ENCODE measurements at places on chromosomes 6 and 20.

- no peak for DNase-seq
Measured at GRCh38 chr6:19995575-19996257, 158.5 kb downstream of the ID4 start.

DNA sequence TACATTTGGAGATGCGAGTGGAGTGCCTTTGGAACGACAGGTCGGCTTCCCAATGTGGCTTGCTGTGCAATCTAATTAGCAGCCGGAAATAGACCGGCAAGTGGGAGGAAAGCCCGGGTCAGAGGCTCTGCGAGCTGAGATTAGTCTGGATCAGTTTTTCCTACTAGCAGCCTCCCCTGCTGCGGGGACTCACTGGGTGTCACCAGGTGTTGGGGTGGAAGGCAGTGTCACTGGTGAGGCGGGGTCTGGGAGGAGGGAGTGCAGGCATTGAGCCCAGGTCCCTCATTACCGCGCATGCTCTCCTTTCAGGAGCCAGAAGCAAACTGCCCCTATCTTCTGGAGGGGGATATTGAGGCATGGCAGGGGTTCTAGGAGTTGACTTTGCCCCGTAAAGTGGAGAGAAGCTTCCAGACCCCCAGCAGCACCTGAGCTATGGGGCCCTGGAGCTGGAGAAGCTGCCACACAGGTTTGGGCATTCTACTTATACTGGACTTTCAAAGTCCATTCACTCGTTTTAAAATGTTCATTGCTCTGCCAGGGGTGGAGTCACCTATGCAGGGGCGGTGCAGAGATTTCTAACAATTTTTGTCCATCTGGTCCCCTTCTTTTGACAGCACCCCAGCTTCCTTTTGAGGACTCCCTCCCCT is 11.0 kb downstream of the SULF2 start:
- DNase-seq, result no peak

DNA sequence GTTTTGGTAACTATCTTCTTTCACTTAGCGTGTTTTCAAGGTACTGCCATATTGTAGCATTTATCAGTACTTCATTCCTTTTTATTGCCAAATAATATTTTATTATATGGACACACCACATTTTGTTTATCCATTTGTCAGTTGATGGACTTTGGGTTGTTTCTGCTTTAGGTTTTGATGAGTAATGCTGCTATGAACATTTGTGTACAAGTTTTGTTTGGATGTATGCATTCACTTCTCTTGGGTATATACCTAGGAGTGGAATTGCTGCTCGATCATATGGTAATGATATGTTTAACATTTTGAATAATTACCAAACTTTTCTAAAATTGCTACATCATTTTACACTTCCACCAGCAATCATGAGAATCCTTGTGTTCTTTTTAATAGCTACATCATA is 6.4 kb upstream of the SLC22A7 start:
- no peak for DNase-seq

- no peak for DNase-seq
Measured at GRCh38 chr20:63126876-63127699, 88.8 kb downstream of the YTHDF1 start.

DNA sequence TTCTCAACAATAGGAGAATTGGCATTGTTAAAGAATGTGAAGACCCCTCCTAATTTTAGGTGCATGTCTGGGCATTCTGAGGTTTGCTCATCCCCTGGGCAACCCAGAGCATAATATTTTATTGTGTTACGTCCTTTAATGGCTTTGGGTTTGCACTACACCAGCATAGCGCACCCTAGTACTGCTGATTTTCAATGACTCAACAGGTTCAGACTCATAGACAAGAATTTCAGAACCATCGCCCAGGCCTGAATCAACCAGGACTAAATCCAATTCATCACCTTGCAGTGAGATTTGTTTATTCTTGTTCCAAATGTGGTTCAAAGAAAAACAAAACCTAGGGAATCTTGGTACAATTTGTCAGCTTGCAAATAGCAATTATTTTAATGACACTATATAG is 137.8 kb upstream of the PHACTR1 start:
- no peak for DNase-seq

DNA sequence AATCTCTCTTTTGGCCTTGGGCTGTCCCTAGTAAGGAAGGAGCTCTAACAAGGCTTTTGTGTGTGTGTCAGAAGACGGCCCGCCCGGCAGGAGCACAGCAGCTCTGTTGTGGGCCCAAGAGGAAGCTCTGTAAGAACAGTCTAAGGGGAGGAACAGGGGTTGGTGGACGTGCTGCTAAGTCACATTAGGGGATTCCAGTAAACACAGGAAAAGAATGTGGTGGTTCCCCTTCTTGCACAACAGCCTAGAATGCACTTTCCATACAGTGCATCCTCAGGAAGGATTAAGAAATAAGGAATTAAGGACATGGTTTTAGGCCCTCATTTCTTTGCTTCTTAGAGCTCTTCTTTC is 114.5 kb downstream of the RNF144B start:
- no peak for DNase-seq

DNA sequence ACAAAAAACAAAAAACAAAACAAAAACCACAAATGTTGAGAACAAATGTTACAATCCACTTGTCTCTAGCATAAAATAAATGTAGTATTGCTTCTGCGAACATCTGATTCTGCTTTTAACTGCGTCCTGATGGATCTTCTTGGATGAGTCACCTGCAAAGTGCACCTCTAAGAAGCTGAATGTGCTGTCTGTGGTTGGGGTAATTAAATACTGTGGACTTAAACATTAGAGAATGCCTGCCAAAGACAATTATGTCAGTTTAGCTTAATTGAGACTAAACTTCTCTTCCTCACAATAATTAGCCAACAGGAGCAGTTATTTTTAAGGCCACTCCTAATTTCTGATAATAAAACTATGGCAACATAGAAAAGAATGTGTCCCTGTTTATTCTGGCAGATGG is 253.4 kb downstream of the PHACTR1 start:
- no peak for DNase-seq

GRCh38 chr6:63537959-63538300 is 34.4 kb upstream of the LOC128125822 start:
- DNase-seq, result no peak

Data from stimulated activated CD4-positive, alpha-beta T cell treated with anti-CD3 and anti-CD28 coated beads, Interleukin-4, amount 100 ng/mL, for 24 hours (primary cell).